ENCODE measurements at places on chromosomes 4 and X.

DNA sequence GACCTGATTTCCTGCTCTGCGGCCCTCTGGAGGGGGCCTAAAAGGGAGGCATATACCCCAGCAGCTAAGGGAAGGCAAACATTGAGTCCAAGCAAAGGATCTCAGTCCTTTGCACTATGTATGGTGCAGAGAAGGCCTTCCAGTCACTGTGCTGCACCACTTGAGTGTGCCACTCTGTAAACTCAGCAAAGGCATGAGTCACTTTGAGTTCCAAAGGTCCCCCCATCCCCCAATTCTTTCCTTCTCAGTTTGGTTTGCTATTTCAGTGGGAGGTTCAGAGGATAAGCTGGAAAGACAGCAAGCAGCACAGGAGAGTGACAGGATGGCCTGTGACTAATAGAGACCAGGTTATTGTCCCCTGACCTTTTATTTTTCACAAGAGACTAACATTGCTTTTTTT lies 131.3 kb downstream of the FHDC1 start:
- no peak for DNase-seq

GRCh38 chr4:186723292-186724057 lies at the start of gene FAT1:
FAT1 (minus strand) TSS chr4:186723856; CDS start chr4:186709827, 14,029 bp downstream.
- DNase-seq: peak; percentile 66

DNA sequence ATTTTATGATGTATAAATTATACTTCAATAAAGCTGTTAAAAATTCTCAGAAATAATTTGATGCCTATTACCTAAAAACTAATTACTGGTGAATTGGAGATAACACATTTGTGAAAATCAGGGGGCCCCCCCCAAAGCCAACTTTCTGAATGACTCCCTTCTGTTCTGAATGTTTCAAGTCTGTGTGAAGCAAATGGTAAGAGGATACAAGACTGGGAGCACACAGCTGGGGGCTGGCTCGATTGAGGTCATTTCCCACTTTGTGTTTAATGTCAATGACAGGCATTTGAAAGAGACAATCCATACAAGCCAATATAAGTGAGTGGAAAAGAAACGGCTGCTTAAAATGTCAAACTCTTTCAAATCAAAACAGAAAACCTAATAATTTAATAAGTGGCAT lies 155.8 kb downstream of the SH2D1A start:
- DNase-seq: no peak

DNA sequence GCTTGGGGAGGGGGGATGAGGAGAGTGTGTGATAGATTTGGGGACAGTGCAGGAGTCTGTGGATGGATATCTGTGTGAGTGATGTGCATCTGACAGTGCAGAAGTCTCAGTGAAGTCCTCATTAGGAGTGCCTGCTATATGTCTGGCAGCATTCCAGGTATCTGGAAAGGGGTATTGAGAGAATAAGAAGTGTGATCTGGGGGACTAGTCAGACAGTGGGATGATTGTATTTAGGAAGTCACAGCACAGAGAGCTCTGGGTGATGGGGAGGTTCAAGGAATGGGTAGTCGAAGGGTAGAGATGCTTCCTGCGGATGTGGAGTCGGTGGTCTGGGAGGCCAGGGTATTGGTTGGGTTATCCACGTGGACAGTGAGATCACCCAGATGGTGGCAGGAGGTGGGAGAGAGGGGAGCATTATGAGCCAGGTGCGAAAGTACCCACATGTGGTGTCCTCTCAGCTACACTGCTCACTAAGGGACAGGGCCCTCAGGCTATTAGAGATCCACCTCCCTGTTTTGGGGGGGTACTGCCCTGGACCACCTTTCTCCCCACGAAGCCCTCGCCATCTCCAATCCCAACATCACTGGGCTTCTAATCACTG lies 9.8 kb downstream of the MAGED2 start:
- no peak for DNase-seq

DNA sequence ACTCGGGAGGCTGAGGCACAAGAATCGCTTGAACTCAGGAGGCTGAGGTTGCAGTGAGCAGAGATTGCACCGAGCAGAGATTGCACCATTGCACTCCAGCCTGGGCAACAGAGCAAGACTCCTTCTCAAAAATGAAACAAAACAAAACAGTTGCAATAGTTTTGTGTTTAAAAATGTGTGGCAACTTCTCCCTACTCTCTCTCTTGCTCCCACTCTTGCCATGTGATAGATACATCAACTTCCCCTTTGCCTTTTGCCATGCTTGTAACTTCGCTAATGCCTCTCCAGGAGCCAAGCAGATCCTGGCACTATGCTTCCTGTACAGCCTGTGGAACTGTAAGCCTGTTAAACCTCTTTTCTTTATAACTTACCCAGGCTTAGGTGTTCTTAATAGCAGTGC lies 52.5 kb upstream of the INTU start:
- no peak for DNase-seq

DNA sequence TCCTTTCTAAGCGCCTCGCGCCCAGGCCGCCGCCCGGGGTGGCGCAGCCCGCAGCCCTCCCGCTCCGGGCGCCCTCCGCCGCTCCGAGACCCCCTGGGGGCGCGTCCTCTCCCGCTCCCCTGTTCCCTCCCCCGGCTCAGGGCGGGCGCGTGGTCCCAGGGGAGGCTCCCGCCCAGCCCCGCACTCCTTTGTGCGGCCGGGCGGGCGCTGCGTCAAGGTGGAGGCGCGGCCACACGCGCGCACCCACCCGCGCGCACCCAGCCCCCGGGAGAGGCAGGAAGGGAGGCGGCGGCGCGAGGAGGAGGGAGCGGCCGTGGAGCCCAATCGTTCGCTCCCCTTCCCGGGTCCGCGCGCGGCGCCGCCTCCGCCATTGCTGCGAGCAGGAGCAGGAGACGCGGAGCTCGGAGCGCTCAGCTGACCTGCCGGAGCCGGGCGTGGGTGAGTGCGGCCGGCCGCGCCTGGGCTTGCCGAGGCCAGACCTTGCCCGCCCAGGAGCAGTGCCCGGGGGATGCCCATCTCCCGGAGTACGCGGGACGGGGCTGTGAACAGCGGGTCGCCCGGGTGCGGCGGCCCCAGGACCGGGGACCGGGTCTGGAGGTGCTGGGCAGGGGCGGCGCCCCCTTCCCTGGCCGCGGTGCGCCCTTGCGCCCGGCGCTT lies at the start of gene NSG1:
TSS of gene NSG1 (plus strand) at position 367 of the 657 bp plus-strand sequence. CDS start 528 bp downstream, outside the sequence.
- DNase-seq: no peak

- DNase-seq: no peak
Observed at GRCh38 chr4:153486281-153487151, 20.4 kb downstream of the TMEM131L start.

DNA sequence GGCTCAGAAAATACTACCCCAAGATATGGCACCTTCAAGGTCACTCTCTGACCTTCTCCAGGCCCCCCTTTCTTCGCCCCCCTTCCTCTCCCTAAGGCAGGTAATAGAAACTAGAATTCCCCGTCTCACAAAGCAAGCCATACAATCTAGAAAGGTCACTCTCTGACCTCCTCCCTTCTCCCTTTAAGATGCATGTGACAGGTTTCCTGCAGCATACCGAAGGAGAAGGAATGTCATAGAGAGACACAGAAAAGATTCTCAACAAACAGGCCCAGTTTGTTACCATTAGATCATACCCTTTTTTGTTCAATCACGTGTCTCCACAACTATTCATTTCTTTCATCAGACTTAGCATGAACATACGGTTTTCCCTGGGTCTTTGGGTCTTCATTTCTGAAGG lies 51.2 kb upstream of the RBMXL3 start:
- no peak for DNase-seq

- DNase-seq: no peak
Observed at GRCh38 chr4:55499495-55499894, 47.2 kb downstream of the CLOCK start.

- no peak for DNase-seq
Observed at GRCh38 chr4:100061835-100062234, 111.8 kb upstream of the H2AZ1 start.

DNA sequence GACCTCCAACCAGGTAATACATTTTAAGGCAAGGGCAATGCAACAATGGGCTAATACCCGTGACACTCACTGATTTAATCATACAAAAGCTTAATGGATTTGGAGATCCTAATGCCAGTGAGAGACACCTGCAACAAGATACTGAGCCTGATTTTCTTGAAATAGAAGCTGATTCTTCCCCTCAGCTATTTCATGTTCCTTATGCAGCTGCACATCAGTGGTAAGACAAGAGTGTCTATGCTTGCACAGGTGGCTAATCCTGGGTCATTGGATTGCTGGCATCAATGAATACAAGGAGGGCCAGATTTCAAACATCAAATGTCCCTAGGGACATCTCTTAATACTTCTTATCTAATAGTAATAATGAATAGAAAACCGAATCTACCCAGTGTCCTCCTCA lies 139.7 kb downstream of the PPARGC1A start:
- no peak for DNase-seq

DNA sequence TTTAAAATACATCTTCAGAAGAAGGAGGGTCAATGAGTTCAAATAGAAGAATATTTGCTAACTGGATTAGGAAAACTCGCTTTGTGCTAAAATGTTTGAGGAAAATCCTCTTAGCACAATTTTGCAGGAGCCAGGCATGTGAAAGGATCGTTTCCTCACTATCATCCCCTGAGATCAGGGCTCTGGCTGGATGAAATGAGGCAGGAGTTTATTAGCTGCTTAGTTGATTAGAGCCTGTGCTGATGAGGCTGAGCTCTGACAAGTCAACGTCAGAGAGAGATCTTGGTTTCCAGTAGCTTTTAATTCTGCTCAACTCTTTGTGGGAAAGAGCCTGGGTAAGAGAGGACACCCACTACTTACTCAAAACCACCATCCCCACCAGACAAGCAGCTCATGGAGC lies 8.0 kb upstream of the DRD5 start:
- DNase-seq: no peak

DNA sequence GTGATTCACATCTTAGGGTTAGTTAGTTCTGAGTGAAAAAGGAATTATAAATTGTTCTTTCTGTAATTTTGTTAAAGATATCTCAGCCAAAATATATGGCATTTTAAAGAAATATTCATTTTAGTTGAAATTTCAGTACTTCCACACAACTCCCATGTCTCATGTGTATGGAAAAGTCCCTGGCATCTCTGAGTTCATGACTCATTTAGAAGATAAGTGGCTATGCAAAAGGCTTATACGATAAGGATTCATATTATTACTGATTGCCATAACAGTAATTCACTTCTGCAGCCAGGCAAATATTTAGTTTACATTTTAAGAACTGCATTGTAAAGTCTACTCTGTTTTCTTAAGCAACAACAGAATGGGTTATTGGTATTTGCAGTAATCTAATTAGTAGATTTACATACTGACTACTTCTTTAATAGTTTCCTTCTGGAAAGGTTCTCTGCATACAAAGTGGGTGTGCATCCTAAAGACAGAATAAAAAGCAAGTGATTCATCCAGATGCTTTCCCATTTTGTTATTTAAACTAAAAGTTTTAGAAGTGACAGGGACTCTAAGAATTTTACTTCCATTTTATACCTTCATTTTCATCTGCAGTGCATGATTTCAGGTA lies 682.4 kb upstream of the PABPC4L start:
- no peak for DNase-seq

DNA sequence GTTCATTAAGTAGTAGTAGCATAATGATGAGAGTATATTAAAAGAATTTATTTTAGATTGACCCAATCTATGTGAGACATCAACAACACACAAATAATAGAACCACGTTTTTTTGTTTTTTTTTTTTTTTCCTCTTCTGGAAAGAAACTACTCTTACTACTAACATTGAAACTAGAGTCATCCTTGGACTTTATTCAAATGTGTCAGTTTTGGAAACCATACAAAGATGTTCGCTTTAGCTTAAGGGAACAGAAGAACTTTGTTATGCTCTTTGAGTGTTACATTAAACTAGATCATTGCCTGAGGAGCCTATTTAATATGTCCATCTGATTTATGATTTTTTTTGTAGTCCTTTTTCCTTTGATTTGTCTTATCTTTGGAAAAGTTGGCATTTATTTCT lies 166.7 kb downstream of the RPA4 start:
- DNase-seq: no peak

GRCh38 chrX:12804655-12805054 lies 13.4 kb downstream of the PRPS2 start:
- no peak for DNase-seq

GRCh38 chrX:49184294-49185281 lies 1.6 kb downstream of the PRICKLE3 start:
- no peak for DNase-seq

GRCh38 chrX:152641256-152641875 lies 3.7 kb downstream of the GABRQ start:
- DNase-seq: no peak

DNA sequence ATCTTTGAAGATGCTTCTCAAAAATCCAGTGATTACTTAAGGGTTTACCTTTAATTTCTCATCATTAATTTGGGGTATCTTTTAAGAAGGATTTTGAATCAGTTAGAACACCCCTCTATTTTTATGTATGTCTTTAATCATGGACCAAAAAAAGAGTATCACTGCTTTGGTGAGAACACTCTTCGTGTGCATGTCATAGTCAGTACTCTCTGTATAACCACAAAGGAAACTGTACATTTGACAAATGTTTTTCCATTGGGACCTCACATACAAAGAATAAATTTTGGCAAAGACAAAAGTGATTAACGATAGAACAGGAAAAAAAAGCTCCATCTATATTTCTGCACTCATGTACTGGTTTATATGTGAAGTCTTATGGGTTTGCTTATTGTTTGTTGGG lies 31.3 kb downstream of the FAM241A start:
- DNase-seq: no peak

DNA sequence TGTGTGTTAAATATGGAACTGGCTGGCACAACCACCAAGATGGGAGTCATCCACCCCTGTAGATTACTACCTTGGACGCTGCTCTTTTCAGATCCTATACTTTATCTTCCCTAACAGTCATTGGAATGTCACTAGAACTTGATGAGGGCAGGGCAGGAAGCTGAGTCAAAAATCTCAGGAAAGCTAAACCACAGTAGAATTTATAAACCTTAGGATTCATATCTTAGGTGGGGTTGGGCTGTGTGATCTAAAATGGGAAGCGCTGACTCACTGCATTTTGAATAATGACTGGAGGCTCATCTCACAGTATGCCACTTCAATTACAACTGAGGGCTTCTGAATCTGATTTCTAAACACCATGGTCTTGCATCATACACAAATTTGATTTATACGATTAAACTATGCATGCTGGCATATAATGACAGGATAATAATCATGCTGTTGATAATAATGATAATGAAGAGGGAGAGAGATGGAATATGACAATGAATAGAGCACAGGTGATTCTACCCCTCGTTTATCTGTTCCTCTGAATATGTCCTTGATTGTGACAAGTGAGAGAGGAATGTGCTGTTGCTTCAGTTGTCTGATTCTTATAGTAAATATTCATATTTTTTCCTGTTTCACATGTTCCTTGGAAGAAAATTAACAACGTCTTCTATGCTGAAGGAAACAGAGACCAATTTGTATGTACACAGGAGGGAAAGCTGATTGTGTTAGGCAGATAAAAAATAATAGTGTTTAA lies 270.3 kb upstream of the HS3ST1 start:
- DNase-seq: no peak
